ENCODE measurements at places on chromosomes 16 and 17.

- no peak for DNase-seq
Measured at GRCh38 chr17:81978524-81979298, 1.3 kb downstream of the ASPSCR1 start.

DNA sequence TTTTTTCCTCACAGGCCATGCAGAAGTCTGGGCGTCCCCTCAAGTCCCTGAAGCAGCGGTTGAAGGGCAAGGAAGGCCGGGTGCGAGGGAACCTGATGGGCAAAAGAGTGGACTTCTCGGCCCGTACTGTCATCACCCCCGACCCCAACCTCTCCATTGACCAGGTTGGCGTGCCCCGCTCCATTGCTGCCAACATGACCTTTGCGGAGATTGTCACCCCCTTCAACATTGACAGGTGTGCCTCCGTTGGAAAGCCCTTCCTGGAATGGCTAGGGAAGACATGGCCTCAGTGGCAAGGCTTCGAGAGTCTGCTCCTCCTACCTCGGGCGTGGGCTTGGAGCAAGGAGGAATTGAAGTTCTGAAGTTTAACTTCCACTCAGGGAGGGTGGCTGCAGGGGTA lies 13.5 kb downstream of the POLR2A start:
- no peak for DNase-seq

DNA sequence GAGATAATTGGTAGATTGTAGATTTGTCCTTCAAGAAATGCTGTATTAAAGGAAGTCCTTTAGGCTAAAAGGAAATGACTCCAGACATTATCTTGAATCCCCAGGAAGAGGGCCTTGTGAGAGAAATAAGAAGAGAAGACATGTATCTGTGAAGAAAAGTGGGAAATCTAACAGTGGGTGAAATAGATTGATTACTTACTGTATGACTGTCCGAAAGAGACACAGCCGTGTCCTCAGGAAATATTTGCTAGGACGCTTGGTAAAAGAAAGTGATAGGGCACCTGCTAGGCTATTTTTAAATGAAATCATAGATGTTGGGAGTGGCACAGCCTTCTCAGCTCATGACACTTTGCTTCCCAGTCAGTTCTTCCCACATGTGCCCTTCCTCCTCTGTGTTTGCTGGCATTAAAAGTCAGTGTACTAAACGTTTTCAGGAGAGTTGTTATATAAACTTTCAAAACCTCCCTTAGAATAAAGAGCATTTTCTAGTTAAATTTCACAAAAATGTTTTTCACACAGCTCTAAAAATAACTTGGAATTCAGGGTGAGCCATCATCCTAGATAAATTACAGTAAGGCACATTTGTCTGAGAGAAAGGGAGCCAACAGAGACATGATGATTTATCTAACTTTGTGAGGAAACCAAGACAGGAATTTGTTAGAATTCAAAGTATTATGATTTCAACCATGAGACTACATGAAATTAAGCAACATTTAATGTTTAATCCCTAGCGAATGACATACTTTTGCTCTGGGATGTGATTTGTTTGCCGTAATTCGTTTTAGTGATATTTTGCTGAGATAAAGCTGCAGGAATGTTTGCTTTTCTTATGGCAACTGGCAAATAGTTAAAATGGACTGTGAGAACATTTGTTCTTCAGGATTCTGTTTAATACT lies 35.0 kb downstream of the DHRS7B start:
- DNase-seq: no peak

GRCh38 chr16:63577891-63578290 lies 1541.7 kb upstream of the CDH8 start:
- no peak for DNase-seq

DNA sequence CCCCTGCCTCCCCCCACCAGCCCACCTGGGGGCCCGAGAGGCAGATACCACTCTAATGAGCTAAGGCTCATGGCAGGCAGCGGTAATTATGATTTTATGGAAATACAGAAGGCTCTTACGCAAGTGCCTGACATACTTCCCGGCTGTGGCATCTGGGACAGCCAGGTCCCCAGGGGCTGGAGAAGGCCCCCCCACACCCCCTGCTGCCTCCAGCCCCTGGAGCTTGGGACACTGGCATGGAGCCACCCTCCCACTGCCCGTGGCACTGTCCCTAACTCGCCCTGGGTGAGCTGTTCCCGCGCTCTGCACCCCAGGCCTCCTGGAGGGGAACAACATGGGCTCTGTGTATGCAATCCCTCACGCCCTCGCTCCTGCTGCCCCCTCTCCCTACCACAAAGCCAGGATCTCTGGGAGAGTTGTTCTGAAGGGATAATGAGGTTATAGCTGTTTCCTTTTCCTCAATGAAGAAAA lies 5.4 kb upstream of the STAC2 start:
- DNase-seq: no peak

- no peak for DNase-seq
Measured at GRCh38 chr16:969508-970385, 1.0 kb downstream of the LMF1 start.

DNA sequence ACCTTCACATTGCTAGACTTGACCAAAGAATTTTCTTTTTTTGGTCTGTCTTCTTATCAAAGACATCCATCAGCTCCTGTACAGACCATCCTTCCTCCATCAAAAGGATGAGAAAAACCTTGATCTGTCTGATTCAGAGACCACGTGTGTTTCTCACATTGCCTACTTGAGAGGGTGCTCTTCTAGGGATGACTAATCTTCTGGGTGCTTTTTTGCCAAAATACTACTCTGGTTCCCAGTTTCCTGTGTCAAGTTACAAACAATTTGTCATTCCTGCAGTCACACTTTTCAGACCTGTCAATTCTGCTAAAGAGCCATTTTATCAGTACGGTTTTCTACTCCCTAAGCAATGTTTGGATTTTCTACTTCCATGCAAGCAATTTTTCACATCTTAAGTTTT lies 492.2 kb downstream of the CDH11 start:
- no peak for DNase-seq

DNA sequence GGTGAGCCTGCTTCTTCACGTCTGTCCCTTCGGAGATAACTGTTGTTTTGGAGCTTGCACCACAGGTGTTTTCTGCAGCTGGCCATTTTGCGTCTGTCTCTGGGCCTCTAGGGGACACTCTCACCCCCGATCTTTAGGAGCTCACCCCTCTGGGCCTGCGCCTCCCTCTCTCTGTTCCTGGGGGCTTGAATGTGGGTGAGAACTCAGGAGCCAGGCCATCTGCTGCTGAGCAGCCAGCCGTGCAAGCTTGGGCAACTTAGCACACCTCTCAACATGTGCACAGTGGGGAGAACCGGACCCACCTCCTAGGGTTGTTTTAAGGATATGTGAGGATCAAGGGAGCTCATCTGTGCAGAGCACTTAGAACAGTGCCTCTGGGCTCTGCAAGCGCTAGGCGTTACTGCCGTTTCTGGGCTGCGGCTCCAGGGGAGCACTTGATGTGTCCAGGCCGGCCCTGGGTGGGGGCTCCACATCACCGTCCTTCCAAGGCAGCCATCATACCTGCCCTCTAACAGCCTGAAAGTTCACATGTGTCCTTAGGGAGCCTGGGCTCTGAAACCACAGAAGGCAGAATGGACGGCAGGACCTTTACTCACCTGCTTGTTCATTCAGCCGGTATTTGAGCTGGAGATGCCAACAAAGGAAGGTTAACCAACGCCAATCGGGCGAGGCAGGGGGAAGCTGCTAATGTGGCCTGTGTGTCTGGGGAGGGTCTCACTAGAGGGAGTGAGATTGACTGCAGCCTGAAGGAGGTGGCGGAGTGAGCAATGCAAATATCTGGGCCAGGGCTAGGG lies 66.3 kb downstream of the MRC2 start:
- no peak for DNase-seq

GRCh38 chr16:22229889-22230288 lies 23.8 kb downstream of the EEF2K start:
- no peak for DNase-seq

GRCh38 chr16:85978976-85979375 lies 80.0 kb downstream of the IRF8 start:
- no peak for DNase-seq

GRCh38 chr17:194828-195602 lies 13.6 kb upstream of the DOC2B start:
- no peak for DNase-seq

Data from stimulated activated CD8-positive, alpha-beta memory T cell treated with anti-CD3 and anti-CD28 coated beads, Interleukin-15, amount 100 ng/mL, for 48 hours (primary cell).